ENCODE measurements at places on chromosomes 3 and 15.

GRCh38 chr3:151673974-151674373 is 59.8 kb upstream of the AADACL2 start:
- DNase-seq: peak; percentile 29

GRCh38 chr3:182244222-182244971 is 532.7 kb downstream of the SOX2 start:
- DNase-seq: no peak

- DNase-seq: no peak
These were observed 24.8 kb downstream of the VGLL4 start for GRCh38 chr3:11618904-11619303.

DNA sequence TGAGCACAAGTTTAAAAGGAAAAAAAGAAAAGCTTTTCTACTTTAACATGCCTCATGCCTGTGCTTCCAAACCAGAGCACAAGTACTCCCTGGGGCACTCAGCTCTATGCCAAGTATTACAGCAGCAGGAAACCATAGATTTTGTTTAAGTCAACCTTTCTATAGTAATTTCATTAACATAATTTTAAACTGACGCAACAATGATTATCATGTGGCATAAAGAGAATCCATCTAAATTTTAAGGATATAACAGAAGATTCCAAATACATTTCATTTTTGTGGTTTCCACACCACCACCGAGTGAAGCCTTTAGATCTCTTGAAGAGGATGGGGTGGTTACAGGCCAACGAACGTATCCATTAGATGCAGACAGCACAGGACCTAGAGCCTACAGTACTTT is 112.1 kb downstream of the TNIK start:
- DNase-seq: no peak

DNA sequence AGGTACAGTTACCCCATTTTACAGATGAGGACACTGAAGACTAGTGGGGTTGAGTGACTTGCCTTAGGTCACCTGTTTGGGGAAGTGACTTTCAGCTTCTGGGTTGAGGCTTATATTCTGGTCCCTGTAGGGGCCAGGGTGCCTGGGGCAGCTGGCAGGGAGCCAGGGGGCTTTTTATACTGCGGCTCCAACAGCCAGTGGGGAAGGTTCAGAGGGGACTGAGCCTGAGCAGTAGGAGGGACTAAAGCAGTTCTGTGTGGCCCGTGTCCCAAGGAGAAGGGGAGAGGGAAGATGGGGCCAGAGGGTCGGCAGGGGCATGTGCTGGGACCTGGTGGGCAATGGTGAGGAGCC is 37.7 kb downstream of the SLC6A6 start:
- DNase-seq: no peak

DNA sequence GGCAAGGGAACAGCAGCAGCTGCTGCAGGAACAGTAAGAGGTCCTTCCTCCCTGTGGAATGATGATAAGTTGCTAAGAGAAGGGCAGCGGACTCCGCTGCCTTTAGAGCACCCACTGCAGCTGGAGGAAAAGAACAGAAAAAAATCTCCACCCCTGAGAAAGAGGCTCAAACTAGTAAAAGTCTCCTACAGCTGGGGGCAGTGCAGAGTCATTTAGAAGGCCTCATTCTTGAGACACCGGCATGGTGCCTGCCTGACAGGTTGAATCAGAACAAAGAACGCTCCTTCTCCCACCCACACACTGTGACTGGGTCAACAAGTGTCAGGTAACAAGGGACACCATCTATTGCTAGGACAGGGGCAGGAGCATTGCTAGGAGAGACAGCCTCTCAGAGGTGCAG is 188.4 kb downstream of the ABHD5 start:
- no peak for DNase-seq

DNA sequence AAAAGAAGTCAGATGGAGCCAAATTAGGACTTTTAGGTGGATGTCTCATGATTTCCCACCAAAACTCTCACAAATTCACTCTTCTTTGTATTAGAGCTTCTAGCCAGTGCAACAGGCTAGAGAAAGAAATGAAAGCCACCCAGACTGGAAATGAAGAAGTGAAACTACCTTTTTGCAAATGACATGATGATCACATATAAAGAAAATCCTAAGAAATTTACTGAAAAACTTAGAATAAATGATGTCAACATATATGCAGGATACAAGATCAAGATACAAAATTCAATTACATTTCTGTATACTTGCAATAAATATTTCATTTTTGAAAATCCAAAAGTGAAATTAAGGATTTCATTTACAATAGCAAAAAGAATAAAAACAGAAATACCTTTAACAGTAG is 110.8 kb downstream of the LRIG1 start:
- no peak for DNase-seq

DNA sequence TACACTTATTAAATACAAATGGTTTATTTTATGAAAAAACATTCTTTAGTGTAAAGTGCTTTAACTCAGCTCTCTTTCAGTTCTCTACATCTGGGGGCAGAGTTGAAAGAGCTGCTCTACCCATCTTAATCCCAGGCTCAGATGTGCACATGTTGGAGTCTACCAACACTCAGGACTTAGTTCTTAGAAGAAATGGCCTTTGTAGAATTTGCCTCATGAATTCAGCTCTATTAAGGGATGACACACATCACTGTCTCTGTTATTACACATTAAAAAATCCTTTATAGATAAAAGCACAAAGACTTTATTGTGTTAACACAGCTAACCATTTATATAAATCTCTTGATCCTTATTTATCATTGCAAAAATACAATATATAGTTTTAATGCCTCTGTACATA is 31.7 kb upstream of the GSK3B start:
- DNase-seq: no peak

DNA sequence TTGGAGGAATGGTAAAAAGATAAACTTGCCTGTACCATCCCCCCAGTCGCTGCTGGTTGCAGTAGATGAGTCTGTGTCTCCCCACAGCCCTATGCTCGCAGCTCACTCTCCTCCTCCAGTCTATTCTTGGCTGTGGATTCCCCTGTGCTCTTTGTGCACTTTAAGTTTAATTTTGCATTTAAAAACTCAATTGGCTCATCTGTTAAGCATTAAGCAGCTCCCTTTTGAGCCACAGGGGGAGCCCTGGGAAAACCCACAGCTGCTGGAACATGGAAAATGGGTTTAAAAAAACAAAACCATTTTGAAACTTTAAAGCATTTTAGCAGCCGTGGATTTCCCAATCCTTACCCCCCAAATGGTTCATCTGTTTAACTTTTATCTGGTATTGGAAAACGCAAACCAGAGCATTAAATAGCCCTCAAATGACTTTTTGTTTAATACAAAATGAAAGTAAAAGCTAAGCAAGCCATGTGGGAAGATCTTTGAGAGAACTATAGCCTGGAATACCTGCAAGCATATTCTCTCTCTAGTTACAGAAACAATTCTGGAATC is 536.9 kb downstream of the ZIC1 start:
- DNase-seq: peak; percentile 83

DNA sequence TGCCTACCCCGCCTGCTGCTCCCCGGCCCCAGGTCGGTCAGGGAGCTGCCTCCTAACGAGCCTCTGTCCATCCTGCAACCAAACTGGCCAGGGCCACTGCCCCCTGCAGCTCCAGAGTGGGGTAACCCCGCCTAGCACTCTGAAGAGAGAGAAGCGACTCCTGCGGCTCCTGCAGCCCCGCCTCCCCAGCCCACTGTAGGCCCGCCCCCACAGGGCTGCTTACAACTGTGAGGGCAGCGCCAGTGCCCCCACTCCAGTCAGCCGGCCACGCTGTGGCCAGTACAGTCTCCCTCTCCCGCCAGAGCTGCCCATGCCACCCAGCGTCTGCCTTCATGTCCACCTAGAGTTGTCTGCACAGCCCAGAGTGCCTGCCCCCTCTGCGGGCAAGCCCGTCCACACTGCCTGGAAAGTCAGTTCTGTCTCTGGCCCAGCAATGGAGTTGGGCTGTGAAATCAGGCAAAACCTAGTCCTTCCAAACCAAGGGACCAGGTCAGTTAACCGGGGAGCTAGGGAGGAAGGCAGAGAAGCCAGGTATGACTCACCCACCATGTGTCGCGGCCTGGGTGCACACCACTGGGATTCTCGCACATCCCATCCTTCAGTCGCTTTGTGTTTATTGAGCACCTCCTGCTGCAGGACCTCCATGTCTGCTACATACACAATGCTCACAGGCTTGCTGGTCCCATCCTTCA is 2.4 kb downstream of the UCN2 start:
- DNase-seq: peak; percentile 77

DNA sequence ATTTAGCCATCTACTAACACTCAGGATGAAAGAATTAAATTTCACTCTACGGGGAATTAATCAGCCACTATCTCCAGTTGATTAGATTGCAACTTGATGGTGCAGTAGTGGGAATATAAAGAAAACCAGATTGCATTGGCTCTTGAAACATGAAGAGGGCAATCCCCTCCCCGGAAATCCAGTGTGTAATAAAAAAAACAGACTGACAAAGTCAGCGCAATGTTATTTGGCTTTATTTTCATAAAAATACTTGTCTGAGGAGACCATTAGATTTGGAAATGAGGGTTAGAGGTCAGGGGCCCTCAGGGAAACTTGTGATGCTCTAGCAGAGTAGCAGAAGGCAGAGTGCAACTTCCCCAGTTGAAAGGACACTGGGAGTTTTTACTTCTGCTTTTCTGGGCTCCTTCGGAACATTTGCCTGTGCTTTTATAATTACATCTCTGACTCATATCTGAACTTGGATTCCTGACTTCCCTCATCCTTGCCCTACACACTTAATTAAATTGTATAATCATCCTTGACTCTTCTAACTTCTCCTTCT is 326.8 kb downstream of the TUSC7 start:
- DNase-seq: no peak

DNA sequence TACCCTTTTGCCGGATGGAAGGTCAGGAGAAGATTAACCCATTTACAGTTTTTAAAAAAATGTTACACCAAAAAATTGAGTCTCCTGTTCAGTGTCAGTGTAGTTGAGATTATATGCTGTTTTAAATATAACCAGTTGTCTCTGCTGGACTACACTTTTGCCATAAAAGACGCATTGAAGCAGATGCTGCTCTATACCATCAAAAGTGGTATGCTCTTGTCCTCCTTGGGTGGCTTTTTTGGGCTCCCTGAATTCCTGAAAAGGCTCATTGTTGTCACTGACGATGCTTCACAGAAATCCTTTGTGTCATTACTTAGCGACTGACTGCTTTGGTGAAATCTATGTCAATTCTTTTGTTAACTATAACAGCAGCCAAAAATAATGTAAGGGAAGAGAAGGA is 133.9 kb upstream of the SKOR1 start:
- DNase-seq: no peak

DNA sequence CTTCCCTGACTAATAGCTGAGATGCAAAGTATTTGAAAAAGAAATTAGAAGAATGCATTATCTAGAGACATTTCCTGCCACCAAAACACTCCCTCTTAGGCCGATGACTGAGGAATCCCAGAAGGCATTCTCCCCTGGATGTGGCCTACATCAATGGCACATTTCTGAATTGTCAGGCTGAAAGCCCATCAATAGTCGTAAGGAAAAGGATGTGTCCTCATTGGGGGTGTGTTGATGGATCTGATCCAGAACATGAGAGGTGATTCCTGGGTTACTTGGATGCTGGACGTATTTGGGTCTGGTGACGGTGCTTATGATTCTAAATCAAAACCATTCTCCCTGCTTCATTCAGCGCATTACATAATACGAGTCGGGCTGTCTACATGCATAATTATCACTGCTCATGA is 216.9 kb upstream of the CDIN1 start:
- DNase-seq: no peak

- no peak for DNase-seq
These were observed 120.6 kb downstream of the CD47 start for GRCh38 chr3:107969994-107970819.
